Activated CD4-positive, alpha-beta T cell treated with anti-CD3 and anti-CD28 coated beads for 48 hours (primary cell): ENCODE measurements at places on chromosomes 6 and 20.

- DNase-seq = no peak
These were observed 3.0 kb downstream of the PRSS16 start for GRCh38 chr6:27250277-27251111.

DNA sequence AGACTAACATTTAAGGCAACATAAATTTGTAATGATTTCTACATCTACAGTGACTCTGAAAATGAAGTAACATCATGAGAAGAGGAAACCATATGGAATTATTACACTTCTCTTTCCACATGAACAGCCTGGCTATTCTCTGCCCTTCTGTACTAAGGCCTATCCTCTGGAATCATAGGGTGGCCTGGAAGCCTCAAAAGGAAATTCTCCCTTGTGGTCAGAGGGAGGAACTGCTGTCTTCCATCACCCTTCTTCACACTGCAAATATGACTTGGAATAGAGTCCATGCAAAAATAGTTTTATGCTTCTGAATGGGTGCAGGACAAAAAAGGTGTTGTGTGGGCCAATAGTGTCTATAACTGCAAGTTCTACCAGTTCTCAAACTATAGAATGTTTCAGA lies 44.6 kb upstream of the SH3BGRL2 start:
- DNase-seq = no peak

DNA sequence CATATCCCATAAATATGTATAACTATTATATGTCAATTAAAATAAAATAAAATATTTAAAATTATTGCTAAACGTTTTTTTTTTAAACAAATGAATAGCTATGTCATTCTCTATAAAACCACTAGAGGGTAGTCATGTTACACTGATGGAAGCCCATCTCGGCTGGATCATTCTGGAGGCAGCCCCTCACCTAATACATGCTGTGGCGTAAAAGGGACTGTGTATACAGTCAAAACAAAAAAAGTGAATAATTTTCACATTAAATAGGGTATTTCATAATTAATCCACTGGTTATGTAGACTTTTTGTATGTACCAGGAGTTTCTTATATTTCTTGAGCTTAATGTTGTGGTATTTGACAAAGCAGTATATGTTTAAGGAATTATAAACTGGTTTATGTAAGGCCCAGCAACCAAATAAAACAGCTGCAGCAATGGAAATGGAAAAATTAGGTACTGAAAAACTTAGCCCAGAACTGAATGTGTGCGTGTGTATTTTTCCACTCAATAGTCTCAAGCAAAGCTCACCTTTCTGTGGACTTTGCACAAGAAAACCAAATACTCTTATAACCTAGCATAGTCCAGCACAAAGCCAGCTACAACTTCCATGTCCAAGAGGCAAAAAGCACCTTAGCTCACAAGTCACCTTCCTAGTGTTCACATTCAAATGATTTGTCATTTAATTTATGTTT lies 81.7 kb downstream of the COL9A1 start:
- peak; percentile 11 for DNase-seq

DNA sequence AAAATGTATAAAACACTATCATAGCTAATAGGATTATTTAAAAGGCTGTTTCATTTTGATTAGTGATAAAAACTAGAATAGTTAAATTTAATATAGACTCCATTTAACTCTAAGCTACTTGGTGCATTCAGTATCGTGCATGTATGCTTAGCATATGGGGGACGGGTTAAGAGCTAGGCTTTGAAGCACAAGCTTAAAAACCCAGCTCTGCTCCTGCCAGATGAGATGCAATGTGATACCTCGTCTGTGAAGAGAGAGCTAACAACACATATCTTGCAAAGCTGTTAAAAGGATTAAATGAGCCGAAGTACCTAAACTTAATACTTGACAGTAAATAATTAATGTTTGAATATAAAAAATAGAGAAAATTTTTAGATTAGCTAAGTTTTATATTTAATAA lies 42.2 kb downstream of the DTNBP1 start:
- DNase-seq = no peak

- DNase-seq = no peak
These were observed 202.4 kb downstream of the LMBRD1 start for GRCh38 chr6:69594405-69594804.

GRCh38 chr20:59159493-59160376 lies 3.9 kb upstream of the ZNF831 start:
- peak; percentile 55 for DNase-seq

- DNase-seq = no peak
These were observed 83.0 kb downstream of the SLC22A3 start for GRCh38 chr6:160431226-160431625.

- DNase-seq = no peak
These were observed 119.0 kb upstream of the RPS6KA2 start for GRCh38 chr6:166745801-166746668.

- no peak for DNase-seq
These were observed 22.5 kb downstream of the RIPOR3 start for GRCh38 chr20:50668798-50669197.

- DNase-seq = no peak
These were observed 26.1 kb downstream of the FARS2 start for GRCh38 chr6:5287205-5287965.

- DNase-seq = no peak
These were observed 156.4 kb upstream of the COL21A1 start for GRCh38 chr6:56403745-56404144.

GRCh38 chr6:113855500-113856374 lies 1.4 kb upstream of the MARCKS start:
- DNase-seq = no peak

DNA sequence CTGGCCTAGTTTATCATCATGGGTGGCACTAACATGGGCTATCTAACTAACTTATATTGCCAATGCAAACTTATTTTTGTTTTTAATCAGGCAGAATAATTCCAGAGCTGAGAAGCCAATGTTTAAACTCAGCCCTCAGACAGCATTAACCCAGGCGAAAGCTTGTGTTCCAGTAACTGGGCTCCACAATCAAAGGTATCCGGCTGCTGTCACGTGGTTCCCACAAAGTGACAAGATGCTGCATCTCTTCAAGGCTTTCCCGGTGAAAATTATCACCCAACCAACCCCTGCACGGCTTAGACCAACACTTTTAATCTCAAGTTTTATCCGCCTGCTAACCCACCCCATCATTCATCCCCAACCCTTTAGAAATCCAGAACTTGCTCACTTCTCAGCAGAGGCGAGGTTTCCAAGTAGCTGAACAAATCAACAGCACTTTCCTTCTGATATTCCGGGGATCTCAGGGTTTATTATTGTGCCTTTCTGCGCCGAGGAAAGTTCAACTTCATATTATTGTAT lies 885 bp downstream of the MTCL3 start:
- DNase-seq = no peak
